ENCODE measurements at places on chromosomes 4 and X. TPM values are rescaled to one million over a fixed set of nuclear protein-coding genes. Genes with fewer than 3 reads are reported as not detected.
A peak's percentile ranks its signal among the peaks of the same experiment; 100 is the strongest.

- peak; percentile 74 for ATAC-seq
These were observed 36.9 kb downstream of the MAGEA9 start for GRCh38 chrX:149818652-149819051.

DNA sequence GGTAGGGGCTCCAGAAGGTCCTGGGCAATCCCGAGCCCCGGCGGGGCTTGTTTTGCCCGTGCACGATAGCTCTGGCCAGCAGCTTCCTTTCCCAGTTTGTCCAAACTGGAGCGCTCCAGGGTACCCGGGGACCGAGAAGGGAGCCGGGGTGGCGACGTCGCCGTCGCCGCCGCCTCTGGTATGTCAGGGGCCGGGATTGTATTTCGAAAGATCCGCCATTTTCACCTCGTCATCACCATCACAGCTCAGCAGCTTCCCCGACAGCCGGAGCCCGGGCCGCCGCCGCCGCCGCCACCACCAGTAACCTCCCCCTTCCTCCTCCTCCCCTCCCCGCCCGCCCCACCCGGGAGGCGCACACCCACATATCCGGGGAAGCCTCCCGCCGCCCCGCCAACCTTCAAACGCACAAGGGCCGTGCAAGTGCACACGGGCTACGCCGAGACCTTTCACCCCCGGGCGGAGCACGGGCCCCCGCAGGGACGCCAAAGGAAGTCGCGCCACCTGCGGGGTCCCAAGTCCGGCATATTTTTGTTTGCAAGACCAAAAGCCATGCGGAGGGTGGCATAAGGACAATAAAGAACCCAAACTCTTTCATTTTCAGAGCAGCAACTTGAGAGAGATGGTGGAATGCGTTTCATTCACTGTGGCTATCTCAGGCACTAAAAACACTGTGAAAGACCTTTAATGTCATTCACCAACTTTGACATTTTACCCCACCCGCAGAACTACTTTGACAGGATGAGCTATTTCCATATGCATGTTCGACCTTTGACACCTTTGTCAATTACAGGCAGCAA, at the start of gene LIN54:
TSS of gene LIN54 (minus strand) at position 302 of the 797 bp plus-strand sequence. CDS start 25,979 bp downstream, outside the sequence.
- peak; percentile 59 for ATAC-seq

- no peak for ATAC-seq
These were observed 118.6 kb upstream of the NEIL3 start for GRCh38 chr4:177190995-177191580.

AMOT gene
- 1.6 TPM for total RNA-seq

PAGE2 gene
- total RNA-seq: not detected
